NCI-H1048 (cell line): ENCODE measurements at places on chromosomes 2 and 18.

GRCh38 chr2:52345676-52346075 is 1313.7 kb upstream of the NRXN1 start:
- no peak for DNase-seq

GRCh38 chr2:46535360-46535759 is 56.0 kb downstream of the TMEM247 start:
- no peak for DNase-seq

GRCh38 chr2:237538001-237538720 is 28.2 kb upstream of the PRLH start:
- DNase-seq = no peak

DNA sequence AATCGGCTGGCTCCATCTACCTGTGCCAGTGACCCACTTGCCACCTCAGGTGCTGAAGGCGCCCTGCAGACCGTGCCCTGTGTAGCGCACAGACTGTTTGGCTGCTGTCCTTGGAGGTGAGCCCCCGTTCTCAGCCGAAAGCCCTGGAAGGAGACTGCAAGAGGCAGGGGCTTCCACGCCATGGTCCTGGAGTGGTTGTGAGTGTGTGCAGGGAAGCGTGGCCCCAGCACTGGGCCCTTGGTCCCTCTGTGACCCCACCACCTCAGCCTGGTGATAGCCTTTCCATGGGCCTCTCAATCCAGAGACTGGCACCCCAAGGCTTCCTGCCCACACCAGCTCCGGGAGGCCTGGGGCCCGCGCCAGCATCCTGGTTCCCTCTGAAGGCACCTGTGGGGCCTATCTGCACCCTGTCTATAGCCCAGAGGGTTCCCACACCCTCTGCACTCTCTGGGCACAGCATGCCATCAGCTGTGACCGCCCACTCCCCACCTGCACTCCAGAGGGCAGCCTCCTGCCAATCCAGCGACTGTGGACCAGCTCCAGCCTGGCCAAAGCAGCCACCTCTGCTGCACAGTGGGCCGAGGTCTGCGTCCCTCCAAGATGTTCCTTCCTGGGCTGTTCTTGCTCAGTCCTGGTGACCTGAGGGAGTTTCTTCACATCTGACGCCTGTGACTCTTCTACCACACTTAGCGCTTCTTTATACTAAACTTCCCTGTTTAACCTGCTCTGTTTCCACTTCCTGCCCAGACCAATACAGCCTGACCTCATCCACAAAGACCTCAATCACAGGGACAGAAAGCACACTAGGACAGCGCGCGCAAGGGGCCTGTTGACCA is 109.5 kb downstream of the EIPR1 start:
- no peak for DNase-seq

- DNase-seq = no peak
Measured at GRCh38 chr2:218397820-218398436, 1.7 kb upstream of the CTDSP1 start.

DNA sequence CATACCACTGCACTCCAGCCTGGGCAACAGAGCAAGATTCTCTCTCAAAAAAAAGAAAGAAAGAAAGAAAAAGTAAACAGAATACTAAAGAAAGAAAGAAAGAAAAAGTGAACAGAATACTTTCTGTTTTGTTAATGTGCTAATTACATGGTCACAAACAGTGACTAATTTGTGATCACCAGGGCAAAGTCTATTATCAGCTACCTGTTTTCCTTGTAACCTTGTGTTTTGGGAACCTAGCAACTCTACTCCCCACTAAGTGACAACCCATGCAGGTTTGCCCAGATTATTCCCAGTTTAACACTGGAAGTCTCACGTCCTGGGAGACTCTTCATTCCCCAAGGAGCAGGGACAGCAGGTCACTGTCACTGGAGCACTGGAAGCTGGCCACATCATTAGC is 16.7 kb upstream of the UGT1A9 start:
- DNase-seq = no peak

DNA sequence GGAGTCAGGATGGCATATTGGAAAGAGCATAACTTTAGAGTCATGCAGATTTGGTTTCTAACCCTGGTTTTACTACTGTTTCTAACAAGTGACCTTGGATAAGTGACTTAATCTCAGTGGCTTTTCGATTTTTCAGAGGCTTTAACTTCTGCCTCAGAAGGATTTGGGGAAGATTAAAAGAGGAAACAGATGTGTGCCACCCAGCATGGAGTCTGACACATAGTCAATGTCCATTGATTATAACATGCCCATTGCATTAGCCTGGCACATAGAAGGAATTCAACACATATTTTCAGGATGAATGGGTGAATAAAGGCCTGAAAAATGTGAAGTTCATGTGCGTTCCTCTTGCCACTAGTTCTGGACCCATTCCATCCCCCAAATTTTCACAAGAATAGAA is 438.2 kb downstream of the EPHA4 start:
- no peak for DNase-seq
